NCI-H2081 treated with DMSO at 0.1 percent for 48 hours (cell line): ENCODE measurements at places on chromosomes 2 and 18.

DNA sequence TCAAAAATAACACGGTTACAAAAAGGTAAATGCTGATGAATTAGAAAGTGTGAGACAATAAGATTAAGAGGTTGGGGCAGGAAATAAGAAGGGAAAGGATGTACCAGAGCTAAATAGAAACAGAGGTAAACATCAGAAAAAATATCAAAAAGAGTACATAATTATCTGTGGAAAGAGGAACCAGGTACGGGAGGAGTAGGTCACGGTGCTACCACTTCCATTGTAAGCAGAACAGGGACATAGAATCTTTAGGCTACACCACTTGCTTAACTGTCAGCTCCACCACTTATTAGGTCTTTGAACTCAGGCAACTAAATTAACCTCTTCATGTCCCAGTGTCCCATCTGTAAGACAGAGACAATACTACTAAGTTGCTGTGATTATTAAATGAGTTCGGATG lies 350.3 kb downstream of the LRATD1 start:
- no peak for DNase-seq

GRCh38 chr2:71619230-71619741 lies 165.9 kb downstream of the DYSF start:
- no peak for DNase-seq

- peak; percentile 66 for DNase-seq
These were observed at the start of gene GALNT13 for GRCh38 chr2:153871231-153872221. GALNT13 (plus strand) TSS chr2:153871922.

- no peak for DNase-seq
These were observed 84.3 kb downstream of the GBX2 start for GRCh38 chr2:236083934-236084333.

GRCh38 chr18:13872932-13873331 lies 42.4 kb downstream of the MC2R start:
- DNase-seq: no peak

- DNase-seq: no peak
These were observed 19.4 kb upstream of the ACVR1 start for GRCh38 chr2:157895531-157895930.

DNA sequence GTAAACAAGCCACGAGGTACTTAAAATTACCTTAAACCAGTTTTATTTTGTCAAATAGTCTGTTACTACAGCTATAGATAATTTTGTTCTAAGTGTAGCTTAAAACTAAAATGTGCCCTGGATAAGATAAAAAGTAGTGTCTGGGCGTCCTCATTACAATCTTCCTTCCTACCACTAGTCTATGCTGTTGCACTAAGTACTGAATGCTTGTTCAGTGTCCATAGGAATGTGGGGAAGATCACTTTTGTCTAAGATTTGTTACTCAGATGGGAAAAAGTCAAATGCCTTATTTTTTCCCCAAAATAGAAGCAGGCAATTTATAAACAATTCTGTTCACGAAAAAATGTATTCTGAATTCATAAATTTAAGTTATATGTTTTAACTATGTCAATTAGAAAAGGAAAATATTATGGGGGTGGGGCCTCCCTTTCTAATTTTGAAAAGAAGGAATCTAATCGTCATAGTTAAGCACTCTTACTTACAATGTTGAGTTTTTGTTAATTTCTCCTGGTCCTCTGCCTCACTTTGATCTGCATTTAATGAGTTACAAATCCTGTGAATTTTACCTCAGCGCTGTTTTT lies 140.4 kb upstream of the VRK2 start:
- DNase-seq: peak; percentile 59

DNA sequence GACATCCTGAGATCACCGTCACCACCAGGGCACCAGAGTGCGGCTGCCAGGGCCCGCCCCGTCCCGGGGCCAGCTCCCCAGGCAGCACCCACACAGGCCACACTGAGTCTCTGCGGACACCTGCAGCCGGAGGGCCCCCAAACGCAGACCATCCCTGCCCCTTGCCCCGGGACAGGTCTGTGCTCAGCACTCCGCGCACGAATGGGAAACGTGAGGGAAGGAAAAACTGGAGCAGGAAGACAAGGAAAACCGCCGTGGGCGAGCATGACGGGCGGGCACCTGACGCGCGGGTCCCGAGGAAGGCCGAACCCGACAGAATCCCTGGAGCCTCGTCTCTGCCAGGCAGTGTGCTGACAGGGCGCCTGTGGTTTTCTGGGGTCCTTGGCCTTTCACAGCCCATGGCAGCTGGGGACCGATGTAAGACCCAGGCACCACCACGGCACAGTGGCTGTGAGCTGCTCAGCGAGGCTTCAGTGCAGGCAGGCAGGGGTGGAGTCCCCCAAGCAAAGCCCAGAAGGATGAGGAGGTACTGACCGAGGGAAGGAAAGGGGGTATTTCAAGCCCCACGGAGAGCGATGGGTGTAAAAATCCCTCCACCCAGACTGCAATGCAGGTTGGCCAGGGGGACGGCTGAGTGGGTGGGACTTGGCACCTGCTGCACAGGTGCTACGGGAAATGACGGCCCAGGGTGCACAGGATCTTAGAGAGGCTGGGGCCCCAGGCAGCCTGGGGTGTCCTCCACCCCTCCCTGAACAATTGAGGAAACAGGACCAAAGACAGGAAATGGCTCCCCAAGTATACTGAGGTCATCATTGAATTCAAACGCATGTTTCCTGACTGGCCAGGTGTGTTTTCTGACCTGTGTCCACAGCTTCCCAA lies 59.0 kb downstream of the PXDN start:
- no peak for DNase-seq

- no peak for DNase-seq
These were observed 149.9 kb downstream of the TMX3 start for GRCh38 chr18:68564961-68565360.

DNA sequence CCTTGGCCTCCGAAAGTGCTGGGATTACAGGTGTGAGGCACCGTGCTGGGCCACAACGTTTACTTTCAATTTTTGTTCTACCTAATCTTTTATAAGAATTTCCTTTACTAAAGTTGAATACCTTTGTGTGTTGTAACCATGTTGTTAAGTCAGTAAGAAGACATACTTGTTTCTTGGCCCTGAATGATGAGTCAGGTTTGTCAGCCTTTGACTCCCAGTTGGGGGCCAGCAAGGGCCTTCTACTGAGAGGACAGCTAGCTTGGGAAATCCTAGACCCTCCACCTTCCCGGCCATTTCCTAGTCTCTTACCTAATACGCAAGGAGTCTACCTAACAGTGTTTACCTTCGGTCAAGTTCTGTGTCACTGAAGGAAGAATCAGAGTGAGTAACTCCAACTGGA lies 22.7 kb downstream of the MTHFD2 start:
- no peak for DNase-seq

GRCh38 chr18:7259475-7259874 lies 28.6 kb downstream of the LRRC30 start:
- no peak for DNase-seq

DNA sequence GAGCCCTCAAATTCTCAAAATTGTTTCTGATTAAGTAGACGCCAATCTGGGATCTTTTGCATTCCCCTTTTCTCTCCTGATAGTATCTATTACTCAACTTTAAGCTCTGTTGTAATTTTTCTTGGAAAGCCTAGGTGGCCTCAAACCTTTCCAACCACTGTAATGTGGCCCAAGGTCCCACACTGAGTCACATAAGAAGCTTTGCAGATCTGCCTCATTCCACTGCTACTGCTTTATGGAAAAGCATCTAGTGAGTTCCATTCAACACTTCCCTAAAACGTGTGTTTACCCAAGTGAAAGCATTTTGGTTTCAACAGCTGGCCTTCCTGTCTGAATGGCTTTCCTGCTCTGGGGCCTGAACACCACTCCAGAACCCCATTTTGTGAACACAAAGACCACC lies 493.6 kb upstream of the SPHKAP start:
- no peak for DNase-seq

DNA sequence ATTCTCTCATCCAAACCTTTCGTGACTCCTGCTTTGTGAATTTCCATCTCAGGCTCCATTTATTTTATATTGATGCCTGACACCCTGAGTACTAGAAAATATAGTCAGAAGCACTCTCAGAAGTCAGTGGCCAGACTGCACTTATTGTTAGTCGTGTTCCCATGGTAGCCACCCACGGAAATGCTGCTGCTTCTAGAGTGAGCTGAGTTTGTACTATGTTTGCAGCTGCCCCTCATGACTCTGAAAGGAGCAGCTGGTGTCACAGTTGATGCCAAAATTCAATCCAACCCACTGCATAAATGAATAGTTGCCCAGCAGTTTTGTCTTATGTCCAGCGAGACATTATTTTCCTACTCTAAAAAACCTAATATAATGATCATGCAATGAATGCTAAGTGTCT lies 265.2 kb upstream of the SPHKAP start:
- DNase-seq: peak; percentile 62
